ENCODE measurements at places on chromosomes 7 and 10. TPM values are rescaled to one million over a fixed set of nuclear protein-coding genes. Genes with fewer than 3 reads are reported as not detected.

- no peak for DNase-seq
Observed at GRCh38 chr7:158076215-158076614, 511.4 kb downstream of the PTPRN2 start.

DNA sequence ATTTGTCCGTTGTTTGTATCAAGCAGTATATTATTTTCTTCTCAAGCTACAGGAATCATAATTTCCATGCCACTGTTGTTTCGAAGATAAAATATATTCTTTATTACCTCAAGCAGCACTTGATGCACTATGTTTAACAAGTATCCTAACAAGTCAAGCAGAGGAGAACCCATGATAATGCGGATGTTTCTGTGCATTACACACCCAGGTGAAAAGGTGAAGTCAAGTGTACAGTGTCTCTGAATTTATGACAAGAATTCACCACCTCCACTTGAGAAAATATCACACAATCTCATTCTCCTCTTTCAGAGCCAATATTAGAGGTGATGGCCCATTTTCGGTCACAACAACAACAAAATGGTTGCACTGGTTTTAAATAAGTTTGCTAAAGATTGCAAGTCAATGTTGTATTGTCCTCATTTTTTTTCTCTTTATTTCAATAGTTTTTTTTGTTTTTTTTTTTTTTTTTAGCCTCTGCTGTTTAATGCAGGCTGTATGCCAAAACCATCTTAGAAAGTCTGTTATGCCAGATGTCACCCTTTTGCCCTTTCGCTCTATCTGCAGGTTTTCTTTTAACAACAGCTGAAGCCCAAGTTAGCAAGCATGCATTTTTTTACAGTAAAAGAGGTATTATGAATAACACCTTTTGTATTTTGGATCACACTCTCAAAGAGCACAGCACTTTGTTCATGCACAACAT, 568.7 kb upstream of the LRRN3 start:
- no peak for DNase-seq

DNA sequence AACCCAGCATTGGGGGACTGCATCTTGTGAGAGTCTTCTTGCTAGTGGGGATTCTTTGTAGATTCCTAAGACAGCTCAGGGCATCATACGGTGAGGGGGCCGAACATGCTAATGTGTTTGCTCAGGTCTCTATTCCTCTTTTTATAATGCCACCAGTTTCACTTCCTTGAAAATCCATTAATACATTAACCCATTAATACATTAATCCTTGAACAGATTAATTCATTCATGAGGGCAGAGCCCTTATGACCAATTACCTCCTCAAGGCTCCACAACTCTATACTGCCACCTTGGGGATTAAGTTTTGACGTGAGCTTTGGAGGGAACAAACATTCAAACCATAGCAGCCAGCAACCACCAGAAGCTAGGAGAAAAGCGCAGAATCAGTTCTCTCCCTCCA, 67.2 kb upstream of the POT1 start:
- DNase-seq = no peak

GRCh38 chr10:60170250-60170649, 219.4 kb downstream of the ANK3 start:
- no peak for DNase-seq

DNA sequence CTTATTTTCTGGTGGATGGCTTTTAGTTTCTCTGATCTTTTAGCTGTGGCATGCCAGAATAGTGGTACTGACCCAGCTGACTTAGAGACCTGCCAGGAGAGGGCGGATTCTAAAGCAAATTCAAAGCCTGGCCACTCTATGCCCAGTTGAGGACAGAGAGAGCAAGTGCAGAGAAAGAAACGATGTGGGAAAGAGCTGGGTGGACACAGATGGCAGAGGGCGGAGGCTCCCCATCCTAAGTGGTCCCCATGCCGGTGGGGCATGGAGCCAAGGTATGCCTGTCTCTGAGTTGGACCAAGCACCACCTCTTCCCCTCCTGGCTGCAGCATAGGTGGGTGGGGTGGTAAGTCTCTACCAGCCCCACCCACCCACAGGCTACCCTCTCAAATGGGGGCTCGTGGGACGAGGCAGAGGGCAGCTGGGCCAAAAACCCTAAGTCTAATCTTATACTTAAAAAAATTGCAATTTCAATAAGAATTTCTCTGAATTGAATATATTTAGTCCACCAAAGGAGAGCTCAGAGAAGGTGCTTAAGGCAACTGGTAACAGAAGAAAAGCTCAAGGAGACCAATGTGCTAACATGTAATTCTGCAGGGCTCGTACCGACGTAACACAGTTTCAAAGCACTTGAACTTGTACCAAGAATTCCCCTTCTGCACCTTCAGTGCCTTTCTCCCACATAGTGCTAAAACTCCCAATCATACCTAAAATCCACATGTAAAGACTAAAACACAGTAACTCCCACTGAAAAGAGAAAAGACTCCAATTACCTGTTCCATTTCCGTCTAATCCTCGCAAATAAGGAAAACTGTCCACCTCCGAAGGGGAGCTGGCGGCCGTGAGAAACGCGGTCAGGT, 85.7 kb upstream of the NMT2 start:
- no peak for DNase-seq

Gene SDHAF3
- total RNA-seq = 2.1 TPM

Gene RSPH10B2
- total RNA-seq = 5.7 TPM

DNA sequence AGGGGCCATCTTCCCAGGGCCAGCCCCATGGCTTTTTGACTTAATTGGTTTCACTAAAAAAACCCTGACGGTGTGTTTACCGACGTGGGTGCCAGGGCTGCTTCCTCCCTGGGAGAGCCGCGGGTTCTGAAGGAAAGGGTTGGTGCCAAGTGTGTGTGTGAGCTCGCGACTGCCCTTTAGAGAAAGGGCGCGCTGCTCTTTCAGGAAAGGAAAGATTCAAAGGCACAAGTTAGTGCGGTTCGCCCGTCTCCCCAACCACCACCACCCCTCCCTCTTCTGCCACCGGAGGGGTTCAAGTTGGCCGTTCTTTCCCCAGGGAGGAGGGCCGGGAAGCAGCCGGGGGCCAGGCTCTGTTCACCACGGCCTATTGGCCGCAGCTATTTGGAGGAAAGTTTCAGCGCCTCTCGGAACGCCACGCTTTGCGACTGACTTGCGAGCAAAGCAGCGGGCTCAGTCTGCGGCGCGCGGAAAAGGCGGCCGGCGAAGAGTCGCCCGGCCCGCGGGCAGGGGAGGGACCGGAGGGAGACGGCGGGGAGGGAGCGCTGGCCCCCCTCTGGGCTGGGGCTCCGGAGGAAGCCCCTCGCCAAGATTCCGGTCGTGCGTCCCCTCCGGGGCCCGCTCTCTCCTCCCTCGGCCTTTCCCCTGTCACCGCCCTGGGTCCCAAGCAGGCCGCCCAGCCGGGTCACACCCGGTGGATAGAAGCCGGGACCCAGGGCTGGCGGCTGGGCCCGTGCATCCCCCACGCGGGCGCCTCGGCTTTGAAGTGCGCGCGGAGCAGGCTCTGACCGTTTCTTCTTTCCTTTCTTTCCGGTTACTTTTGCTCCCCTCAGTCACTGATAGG, 165.9 kb upstream of the PPP1R3A start:
- DNase-seq = peak; percentile 87

DNA sequence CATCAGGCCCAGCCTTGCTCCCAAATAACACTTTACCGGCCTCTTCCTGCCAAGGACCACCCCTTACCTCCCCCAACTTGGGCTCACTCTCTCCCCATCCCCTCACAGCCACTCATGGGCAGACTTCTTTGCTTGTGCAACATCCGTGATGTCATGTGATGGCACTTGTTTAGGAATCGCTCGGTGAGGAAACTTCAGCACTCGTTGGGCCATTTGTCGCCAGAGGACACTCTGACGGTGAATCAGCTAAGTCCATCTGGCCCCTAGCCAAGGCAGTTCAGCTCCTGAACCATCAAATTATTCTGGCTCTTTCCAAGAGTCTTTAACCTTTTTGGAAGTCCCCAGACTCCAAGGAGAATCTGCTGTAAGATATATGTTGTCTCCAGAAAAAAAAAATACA, 19.2 kb downstream of the BTBD16 start:
- no peak for DNase-seq

GRCh38 chr10:104615136-104615535, 26.0 kb upstream of the SORCS3 start:
- DNase-seq = no peak

Gene LIPF
- not detected for total RNA-seq

GRCh38 chr10:100509241-100509840, 10.3 kb downstream of the SEC31B start:
- DNase-seq = no peak

Gene RADIL
- total RNA-seq = 12.5 TPM

Gene CYP3A7
- 0.69 TPM for total RNA-seq

GRCh38 chr10:118551535-118552100, 43.8 kb downstream of the PRLHR start:
- DNase-seq = no peak

Gene GNAT3
- total RNA-seq = not detected

Gene PTCD1
- 6.3 TPM for total RNA-seq

DNA sequence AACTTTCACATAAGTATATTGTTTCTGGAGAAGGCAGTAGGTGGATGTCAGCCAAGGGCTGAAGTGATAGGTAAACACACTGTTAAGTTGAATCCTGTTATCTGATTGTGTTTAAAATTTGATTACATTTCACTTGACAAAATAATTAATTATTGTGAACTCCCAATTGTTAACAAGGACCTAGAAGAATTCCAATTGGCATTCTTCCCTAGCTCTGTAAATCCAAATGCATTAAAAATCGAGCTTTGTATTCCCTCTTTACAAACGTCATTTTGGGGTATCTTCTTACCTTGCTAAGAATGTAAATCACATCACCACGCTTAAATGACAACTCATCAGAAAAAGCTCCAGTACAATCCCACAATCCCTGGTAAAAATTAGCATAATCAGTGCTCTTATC, 179.9 kb downstream of the SKAP2 start:
- DNase-seq = no peak

GRCh38 chr7:127683776-127684681, 32.0 kb downstream of the SND1 start:
- no peak for DNase-seq

DNA sequence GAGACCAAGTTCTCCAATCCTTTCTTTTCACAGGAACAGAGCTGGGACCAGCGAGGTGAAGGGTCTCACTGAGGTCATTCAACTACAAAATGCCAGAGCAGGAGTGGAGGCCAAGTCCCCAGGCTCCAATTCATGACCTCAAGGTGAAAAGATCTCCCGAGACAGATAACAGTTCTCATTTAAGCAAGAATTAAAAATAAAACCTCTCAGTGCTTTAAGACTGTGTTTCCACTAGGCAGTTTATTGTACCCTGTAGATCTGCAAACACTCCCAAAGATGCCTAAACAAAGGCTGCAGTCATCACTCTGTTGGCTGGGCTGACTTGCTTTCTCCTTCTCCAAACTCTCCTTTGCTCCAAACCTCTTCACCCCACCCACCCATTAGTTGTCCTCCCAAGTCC, 74.8 kb upstream of the CXCL12 start:
- no peak for DNase-seq

Gene PNLIPRP2
- 0.88 TPM for total RNA-seq

DNA sequence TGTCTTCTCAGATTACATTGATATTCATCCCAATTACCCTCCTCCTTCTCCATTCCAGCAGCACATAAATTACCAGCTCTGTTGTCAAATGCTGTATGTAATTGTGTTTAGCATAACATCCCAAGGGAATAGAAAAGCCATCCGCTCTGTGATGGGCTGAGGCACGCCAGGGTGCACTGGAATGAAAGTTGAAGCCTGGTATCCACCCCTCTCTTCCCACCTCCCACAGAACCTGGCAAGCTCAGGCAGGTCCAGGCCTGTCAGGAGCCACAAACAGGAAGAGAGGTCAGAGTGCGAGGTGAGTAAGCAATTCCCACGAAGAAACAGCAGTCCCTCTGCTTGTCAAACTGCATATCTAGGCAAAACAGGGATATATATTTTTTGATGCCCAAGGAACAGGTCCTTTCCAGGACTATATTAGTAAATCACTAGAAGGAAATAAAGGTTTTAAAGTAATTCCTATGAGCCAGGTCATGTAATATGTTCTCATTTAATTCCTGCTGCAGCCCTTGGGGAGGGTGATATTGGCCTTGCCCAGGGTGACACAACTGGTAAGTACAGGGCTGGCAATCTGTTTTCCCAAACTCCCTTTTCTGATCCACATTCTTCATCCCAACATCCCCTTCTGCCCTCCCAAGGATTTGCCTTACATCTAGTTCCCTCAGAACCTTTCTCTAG, 155.6 kb upstream of the GHITM start:
- DNase-seq = no peak

DNA sequence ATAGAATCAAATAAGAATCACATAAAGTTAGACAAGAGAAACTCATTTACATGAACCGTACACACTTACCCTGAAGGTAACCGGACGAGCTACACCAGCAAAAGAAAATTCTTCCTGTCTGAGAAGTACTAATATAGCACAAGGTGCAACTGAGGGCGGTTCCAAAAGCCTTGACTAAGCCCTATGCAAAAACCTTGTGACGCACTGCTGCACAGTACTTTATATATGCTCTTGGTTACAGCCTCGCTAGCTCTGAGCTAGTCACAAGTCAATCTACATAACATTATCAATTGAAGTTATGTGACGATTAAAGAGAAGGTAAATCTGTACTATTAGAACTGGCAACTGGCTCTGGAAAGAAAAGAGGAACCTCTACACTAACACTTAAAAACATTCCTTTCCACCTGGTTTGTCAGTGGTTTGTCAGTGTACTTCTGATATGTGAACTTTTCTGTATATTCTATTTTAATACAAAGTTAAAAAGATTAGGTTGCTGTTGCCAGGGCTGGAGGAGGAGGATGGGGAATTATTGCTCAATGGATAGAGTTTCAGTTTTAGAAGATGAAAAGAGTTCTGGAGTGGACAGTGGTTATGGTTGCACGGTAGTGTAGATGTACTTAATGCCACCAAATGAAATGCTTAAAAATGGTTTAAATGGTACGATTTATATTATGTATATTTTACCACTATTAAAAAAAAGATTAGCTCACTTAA, 21.6 kb downstream of the NT5C3A start:
- no peak for DNase-seq

GRCh38 chr10:119686465-119687191, 35.4 kb downstream of the BAG3 start:
- peak; percentile 84 for DNase-seq

GRCh38 chr7:36278620-36279172, 111.0 kb upstream of the ANLN start:
- DNase-seq = no peak

GRCh38 chr7:38679419-38679818, 48.2 kb upstream of the AMPH start:
- no peak for DNase-seq

DNA sequence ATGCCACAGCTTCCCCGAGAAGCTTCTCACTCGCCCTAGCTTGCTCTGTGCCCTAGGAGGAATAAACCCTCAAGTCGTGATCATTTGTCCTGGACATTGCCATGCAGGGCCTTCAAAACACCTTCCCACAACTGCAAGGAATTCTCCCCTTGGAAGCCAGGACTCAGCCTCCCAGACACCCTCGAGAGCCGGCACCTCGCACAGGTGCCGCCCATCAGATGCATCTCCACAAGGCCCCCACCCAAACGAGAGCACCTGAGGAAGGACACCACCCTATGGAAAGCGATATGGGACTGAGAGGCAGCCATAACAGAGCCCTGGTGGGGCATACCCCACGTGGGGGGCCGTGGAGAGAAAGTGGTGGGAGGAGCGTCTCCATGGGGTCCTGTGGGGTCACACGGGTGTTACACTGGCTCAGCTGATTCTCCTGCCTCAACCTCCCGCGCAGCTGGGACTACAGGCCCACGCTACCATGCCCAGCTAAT, 77.6 kb upstream of the FOXK1 start:
- no peak for DNase-seq

GRCh38 chr7:93146472-93147141, 1.6 kb downstream of the SAMD9L start:
- no peak for DNase-seq

Data from upper lobe of left lung (tissue), 6 donors.